ENCODE measurements at places on chromosomes 12 and 14.

DNA sequence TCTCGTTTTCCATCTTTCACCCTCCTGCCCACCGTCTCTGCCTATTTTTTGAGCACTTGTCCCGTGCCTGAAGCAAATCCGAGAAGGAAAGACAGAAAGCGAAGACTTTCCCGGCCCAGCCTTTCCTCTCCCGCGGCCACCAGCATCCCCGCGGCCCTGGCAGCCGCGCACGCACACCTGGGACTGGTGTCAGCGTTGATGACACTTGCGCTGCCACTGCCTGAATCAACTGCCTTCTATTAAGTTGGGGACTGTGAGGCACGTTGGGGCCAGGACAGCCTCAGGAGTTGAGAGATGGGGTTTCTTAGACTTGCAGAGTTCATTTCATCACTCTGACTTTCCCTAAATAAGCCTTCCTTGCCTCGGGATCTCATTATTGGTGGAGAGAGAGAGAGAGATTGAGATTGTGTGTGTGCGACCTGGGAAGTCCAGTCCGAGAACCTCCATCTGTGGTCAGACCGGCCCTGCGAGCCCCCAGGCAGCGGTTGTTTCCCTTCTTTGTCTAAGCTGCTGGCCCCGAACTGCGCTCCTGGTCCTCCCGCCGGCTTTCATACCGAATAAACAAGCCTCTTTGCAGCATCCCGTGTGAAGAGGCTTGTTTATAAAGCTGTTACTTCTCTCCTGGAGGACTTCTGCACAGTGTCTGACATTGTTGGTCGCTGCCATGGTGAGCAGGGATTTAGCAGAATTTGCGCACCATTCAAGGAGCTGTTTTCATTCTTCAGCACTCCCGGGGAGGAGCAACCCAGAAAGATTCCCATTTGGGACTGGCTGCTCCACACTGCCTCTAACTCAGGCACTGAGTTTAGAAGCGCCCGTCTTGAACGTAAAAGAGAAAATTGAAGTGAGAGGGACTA lies 1.5 kb downstream of the PDZRN4 start:
- no peak for DNase-seq

DNA sequence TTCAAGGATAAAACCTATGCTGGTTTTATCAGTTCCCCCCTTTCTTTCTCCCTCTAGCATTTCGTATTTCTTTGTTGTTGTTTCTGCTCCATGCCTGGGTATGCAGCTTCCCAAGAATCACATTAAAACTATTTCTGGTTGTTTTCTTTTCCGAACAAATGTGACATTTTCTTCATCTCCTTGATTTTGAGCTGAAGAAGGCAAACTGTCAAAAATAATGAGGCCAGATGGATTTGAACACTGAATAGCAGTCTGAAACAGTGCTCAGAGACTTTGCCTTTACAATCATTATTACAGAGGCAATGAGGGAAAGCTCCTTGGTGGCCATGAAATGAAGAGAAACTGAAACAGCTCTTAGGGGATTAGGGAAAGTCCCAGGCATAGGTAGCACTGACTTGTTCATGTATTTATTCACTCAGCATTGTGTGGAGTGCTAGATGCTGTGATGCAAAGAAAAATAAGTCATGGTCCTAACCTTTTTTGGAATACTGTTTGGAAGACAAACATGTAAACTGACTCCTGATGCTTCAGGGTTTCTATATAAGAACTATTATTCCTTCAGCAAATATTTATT lies 319.5 kb downstream of the FUT8 start:
- DNase-seq: peak; percentile 21

GRCh38 chr14:30669594-30669993 lies 47.5 kb downstream of the SCFD1 start:
- no peak for DNase-seq

- no peak for DNase-seq
These were observed 9.1 kb downstream of the TMED10 start for GRCh38 chr14:75167325-75167724.

GRCh38 chr12:62604373-62604772 lies 137.7 kb downstream of the MON2 start:
- no peak for DNase-seq

DNA sequence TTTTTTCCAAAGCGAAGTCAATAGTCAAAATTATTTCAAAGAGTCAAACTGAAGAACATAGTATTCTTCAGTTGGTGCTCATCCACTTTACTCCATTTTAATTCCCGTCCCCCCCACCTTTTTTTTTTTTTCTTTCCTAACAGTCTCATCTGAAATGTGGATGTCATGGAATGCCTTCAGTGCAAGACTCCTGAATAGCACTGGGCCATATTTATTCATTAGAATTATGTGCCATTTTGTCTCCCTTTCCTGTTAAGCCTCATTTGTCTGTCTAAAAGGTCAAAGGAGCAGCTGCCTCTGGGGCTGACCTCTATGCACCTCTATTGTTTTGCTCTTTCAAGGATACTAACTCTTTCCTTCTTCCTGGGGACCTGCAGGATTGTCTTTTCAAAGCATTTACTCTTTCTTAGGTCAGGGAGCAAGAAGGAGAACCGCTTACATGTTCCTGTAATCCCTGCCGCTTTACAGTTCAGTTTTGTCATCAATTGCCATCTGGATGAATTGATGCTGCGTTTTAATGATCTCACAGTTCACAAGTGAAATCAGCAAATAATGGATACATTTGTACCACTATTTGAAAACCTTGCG lies 310.6 kb downstream of the NPAS3 start:
- no peak for DNase-seq

DNA sequence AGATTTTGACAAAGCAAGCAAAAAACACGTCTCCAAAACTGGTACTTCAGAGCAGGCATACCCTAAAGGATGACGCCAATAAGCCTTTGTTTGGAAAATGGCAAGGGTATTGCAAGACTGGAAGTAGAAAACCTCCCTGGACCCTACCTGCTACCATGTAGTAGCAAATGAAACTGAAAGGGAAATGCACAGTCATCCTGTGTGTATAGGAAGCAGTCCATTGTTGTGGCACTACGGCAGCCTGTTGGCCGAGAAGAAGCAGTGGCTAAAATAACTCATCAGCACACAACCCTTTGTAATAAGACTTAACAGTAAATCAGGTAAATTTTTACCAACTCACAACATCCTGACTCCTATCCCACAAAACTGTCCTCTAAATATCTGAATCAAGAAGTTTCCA lies 386.4 kb downstream of the RGS6 start:
- DNase-seq: no peak

DNA sequence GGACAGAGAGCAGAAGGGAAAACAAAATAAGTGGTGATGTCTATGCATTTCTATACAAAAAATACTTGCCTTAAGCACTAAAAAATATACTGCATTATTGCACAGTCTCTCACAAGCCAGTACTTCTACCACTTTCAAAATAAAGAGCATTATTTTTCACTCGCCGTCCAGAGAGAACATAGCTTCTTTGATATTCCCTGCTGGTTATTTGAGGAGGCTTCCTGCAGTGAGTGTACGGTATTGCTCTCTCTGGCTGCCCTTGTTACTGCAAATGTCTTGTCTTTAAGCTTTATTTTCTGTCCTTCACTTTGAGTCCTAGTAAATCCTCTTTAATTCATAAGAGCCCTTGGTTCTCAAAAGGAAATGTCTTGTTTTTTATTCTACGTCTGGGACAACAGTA lies 81.1 kb downstream of the EML1 start:
- no peak for DNase-seq

DNA sequence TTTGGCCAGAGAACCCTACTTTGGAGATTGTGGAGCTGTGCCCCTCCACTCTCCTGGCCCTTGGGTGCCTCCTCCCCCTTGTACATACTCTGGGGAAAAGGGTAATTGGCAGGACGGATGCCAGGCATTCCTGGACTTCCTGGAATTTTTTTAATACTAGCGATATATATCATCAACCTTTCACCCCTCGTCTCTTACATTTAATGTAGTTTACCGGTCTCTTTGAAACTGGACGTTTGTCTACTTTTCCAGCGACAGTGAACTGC lies 767 bp upstream of the CRY1 start:
- DNase-seq: no peak

- DNase-seq: no peak
These were observed 2.4 kb upstream of the MIPOL1 start for GRCh38 chr14:37195327-37195726.

DNA sequence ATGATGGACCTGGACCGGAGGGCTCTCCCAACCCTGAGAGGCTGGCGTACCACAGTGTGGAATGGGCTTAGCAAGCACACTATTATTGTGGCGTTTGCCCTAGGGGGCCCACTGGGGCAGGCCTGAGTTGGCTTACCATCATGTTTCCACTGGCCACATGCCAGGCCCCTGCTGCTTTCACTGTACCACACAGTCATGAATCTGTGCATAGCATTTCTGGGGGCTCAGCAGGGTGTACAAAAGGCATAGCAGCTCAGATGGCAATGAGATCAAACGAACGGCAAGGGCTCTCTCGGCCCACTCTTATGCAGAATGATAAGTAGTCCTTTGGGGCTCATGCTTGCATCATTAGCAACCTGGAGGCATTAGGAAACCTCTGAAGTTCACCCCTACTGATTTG lies 137.0 kb upstream of the HIF1A start:
- DNase-seq: no peak

GRCh38 chr12:74915718-74916117 lies 293.9 kb downstream of the KCNC2 start:
- no peak for DNase-seq

GRCh38 chr14:97077253-97077653 lies 280.1 kb downstream of the VRK1 start:
- no peak for DNase-seq

GRCh38 chr12:46472893-46473633 lies 100.5 kb upstream of the SLC38A2 start:
- no peak for DNase-seq

DNA sequence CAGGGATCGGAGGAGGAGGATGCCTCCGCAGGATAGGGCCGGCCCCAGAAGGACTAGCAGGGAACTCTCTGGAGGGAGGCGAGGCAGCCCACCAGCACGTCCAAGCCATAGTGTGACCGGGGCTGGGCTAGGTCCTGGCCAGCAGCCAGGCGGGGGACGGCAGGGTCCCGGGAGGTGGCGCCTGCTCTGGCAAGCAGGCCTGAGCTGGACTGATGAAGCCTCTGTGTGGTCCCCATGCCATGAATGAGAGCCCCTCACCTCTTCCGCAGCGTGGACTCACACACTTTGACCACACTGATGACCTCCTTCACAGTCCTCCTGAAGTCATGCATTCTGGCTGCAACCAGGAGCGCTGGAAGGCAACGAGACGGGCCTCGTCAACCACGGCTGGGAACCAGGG lies 19.8 kb upstream of the BTBD6 start:
- no peak for DNase-seq

DNA sequence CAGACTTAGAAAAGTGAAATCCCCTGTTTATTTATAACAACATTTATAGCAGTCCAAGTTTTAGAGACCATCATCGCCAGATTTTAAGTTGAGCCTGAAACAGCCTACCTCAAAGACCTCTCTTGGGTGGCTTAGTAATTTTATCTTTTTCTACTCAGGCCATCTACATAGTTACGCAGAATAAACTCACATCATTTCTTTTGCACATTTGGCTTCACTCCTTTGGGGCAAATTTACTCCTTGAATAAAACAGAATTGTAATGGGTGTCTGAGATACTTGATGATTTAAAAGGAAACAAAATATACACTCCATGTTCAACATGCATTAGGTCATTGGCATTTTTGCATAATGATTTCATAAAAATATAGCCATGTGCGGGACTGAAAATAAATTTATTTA lies 104.7 kb upstream of the TSPAN8 start:
- DNase-seq: no peak

- no peak for DNase-seq
These were observed 445.9 kb upstream of the RGS6 start for GRCh38 chr14:71486279-71486678.

DNA sequence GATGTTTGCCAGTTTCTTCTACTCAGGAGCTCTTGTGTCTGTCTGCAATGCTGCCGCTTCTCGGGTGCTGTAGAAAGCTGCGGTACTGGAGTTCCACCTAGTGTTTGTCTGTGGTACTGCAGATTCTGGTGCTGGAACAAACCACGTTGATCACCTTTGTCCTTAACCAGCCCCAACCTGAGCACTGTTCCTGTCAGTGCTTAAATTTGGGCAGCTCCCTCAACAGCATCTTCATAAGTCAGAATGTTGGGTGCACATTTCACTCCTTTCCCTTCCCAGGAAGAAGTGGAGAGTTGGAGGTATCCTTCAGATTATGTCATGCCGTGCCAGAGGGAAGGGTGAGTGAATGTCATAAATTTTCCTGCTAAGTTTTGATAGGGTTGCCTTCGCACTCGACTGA lies 48.7 kb upstream of the LALBA start:
- DNase-seq: peak; percentile 33

DNA sequence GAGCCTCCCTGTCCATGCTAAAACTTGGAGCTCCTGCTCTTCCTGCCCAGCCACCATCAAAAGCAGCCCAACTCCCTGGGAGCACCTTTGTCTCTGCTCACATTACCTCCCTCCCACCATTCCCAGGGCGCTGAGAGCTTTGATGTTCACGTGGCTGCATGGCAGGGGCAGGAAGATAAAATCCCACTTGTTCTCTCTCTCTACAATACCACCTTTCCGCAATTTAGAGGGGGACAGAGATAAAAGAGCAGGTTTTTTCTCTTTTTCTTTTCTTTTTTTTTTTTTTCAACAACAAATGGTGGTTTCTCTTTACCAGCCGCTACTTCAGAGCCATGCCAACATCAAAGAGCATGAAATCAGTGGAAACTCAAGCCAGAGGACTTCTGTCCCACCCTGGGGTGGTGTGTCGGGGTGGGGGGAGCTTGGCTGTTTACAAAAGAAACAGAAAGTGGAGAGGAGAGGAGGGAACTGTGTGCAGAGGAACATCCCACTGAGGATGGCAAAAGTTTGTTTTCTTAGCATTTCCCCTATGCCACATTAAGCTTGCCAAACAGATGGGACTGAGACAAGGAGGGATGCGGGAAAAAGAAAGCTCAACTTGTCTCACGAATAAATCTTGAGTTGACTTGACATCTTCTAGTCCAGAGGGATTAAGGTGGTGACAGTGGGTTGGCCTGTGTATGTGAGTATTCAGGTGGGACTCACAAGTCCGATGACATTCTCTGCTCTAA lies 103.7 kb upstream of the NUDT4 start:
- DNase-seq: no peak

- no peak for DNase-seq
These were observed 24.3 kb downstream of the MOAP1 start for GRCh38 chr14:93160353-93160801.

GRCh38 chr12:128968668-128969067 lies 115.4 kb downstream of the GLT1D1 start:
- no peak for DNase-seq

- no peak for DNase-seq
These were observed 467.8 kb downstream of the NRXN3 start for GRCh38 chr14:78637908-78638475.

DNA sequence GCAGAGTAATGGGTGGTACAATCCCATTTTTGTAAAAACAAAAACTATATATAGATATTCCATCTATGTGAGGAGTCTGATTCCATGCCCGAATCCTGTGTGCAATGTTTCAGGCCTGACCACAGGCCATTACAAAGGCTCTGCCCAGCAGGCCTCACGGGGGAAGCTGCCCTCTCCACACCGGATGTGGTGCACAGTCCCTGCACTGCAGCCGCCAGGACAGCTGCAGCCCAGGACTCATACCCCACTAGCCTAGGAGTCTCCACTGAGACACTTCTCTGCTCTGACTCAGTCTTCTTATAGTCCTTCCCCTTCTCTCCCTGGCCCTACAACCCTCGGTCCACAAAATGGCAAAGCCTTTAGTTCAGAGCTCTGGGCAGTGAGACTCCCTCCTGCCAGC lies 190.4 kb downstream of the PPM1H start:
- DNase-seq: peak; percentile 34

- DNase-seq: no peak
These were observed 431.6 kb downstream of the RAD51B start for GRCh38 chr14:68250927-68251768.

Measured in GM12892 (cell line).